ENCODE measurements at places on chromosomes 16 and 17. TPM values are rescaled to one million over a fixed set of nuclear protein-coding genes. Genes with fewer than 3 reads are reported as not detected.

GRCh38 chr16:22217890-22218730 lies 12.0 kb downstream of the EEF2K start:
- no peak for DNase-seq

- DNase-seq = peak; percentile 38
These were observed 9.9 kb downstream of the TBX4 start for GRCh38 chr17:61461967-61462718.

- DNase-seq = no peak
These were observed 11.3 kb downstream of the RAI1 start for GRCh38 chr17:17692353-17693252.

DNA sequence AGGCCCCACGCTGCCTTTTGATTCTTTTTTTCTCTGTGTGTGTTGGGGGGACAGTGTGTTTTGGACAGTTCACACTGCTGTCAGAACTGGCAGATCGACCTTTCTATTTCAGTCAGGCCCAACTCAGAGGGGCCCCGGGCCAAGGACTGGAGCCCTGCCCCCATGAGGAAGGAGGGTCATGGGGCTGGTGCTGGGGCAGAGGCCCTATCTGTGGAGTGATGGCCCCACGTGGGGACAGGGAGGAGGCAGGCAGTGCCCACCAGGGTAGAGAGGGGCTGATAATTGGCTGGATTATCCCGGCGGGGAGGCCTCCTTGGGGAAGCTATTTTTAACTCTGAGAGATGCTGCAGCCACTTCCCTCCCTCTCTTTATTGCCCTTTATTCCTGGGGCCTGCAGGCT lies 5.7 kb upstream of the KCNJ12 start:
- no peak for DNase-seq

GRCh38 chr16:27254262-27254811 lies 14.2 kb downstream of the NSMCE1 start:
- no peak for DNase-seq

The C17orf58 gene
- 3.8 TPM for total RNA-seq

The GINS2 gene
- 34.2 TPM for total RNA-seq

Measured in activated naive CD8-positive, alpha-beta T cell treated with anti-CD3 and anti-CD28 coated beads, Interleukin-2, amount 10 ng/mL, durations not matched to agents 7 days and 5 days (primary cell).